Naive thymus-derived CD4-positive, alpha-beta T cell (primary cell): ENCODE measurements at places on chromosomes 7 and 10. TPM values are rescaled to one million over a fixed set of nuclear protein-coding genes. Genes with fewer than 3 reads are reported as not detected.

CALCR gene
- not detected for polyA plus RNA-seq

DNA sequence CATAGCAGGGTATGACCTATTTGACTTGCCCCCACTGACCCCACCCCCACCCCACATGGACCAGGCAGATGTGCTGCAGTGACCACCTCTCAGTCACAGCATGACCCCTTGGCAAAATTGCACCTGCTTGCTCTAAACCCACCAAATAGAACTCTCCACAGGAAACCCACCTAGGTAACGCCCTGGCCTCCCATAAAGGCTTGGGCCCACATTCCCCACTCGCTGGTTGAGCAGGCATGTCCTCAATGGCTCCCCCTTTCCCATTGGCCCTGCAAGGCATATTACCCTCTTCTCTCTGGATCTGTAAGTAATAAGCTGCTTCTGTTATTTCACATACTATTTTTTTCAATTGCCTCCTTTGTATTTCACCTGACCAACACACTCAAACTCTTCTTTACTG, 2.7 kb downstream of the IFIT1 start:
- no peak for DNase-seq

GRCh38 chr10:30215623-30216022, 133.5 kb downstream of the MTPAP start:
- no peak for DNase-seq

DNA sequence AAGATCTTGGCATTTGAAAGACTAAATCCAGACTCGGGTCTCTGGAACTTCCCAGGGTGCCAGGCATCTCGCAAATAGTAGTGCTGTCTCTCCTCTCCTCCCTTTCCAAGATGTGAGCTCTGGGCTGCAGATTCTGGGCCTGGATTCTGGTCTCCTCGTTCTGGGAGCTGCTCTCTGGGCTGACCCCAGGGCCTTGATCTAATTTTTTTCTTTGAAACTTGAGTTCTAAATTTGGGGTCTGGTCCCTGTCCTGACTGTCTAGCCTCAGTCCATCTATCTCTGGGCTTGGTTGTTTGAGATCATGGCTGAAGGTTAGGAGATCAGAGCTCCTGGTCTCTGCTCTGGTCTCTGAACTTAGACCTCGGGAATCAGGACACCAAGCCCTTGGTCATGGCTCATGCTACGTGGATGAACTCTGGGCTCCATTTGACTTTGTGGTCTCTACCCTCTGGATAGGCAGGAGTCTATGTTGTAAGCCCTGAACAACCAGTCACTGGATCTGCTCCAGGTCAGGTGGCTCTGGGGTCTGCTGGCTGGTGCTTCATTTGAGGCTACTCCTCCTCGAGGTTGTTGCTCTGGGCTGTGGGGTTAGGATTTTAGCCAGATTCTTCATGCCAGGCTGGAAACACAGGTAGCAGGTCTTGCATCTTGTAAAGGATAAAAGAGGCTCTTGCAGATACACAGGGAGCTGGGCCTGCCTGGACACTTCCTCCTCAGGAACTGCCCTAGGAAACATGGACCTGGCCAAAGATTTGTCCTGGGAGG, 8.0 kb upstream of the MBL2 start:
- no peak for DNase-seq

GRCh38 chr10:49518982-49519578, 19.8 kb downstream of the ERCC6 start:
- DNase-seq, result peak; percentile 43

TRIM24 gene
- polyA plus RNA-seq, result 11.0 TPM

DNA sequence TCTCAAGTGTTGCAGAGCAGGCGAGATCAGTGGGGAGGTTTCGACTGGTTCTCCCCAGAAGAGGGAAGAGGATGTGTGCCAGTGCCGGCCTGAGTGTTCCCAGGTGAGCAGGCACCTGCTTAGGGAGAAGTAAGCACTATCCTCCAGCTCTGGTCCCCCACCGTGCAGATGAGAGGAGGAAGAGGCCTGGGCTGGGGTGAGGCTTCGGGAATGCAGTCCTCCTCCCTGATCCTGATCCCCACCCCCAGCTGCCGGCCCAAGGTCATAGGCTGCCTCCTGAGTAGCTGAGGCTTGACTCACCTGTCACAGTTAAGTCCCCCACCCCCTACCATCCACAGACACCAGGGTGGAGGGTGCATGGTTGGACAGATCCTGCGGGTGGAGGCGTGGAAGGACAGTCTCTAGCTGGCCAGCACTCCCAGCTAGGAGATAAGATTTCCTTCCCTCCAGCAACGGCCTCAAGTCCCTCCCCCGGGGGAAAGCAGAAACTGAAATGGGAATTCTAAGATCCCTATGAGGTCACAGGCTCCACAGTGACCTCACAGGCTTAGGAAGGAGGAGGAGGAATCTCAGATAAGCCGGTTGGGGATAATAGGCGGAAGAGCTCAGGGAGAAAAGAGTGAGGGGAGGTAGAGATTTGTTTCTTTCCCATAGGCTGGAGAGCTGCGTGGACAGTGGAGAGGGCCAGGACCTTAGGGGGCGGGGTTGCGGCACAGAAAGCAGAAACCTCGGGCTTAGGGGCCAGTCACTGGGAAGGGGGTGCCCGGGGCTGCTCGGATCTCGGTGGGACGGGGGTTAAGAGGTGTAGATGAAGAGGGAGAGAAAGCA, 1.0 kb downstream of the LRCH4 start:
- no peak for DNase-seq

- DNase-seq, result no peak
Observed at GRCh38 chr10:132100556-132101349, 35.0 kb downstream of the JAKMIP3 start.

CALML3 gene
- polyA plus RNA-seq, result not detected

RBAK gene
- polyA plus RNA-seq, result 4.8 TPM

- DNase-seq, result no peak
Observed at GRCh38 chr10:48792121-48792520, 107.4 kb downstream of the WDFY4 start.

DNA sequence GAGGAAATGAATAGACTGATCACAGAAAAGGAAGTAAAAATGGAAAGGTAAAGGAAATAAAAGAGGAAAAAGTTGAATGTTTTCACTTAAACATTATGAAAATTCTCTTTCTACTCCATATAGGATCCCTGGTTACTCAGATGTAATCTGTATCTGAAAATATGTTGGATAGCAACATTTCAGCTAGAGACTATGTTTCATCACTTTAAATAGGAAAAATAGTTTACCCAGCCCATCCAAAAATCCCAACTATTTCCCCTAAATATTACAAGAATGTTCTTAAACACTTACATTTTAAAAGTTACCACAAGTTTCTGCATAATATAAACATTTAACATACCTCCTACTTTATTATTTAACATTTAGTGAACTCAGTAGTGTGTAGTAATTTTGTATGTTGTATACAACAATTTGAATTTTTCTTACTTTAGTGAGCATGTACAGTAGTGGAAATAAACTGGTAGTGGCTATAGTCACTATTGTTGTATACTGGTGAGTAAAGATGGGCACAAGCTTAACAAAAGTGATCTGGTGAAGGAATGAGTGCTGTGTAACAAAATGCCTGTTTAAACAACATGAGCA, 27.1 kb downstream of the SLF2 start:
- DNase-seq, result no peak

DNA sequence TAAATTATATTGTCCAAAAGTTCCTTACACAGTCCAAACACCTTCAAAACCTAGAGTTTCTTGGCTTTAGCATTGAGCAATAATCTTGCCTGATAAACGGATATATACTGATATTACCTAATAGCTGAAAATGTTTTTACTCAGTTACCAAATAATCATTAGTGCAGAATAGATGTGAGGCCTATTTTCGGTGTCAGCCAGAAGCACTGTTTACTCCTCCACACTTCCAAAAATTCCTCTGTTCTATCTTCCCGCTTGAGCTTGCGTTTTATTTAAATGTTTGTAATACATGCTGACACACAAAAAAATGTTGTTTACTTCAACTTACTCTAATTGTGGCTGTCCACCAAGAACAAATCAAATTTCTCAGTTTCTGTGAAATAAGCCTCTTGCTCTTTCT, 606.2 kb upstream of the TEX47 start:
- no peak for DNase-seq

DNA sequence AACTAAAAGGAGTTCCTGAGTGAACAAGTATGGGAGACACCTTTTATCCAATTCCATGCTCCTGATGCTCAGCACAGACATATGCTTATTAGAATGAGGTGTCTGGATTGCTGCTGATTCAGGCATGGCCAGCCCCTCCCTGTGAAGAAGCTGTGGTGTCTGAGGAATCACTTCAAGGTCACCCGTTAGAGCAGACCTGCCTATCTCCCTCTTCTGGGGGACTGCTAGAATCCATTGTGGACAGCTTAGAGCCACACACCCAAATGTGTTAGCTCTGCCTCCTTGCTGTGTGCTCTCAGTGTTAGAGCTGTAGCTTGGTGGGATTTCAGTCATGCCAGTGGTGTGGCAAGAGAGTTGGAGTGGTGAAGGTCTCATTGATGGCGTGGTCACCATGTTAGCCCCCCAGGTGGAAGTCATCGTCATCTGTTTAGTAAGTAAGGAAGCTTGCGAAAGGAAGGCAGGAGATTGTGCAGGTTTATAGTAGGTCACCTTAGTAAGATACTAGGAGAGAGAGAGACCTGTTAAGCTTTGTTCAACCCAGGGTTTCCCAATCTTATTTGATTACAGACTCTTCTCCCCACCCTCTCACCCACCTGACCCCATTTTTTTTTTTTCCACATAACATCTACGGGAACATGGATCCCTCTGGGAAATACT, 12.8 kb downstream of the PRXL2A start:
- no peak for DNase-seq

- no peak for DNase-seq
Observed at GRCh38 chr10:16442914-16443313, 6.1 kb downstream of the PTER start.

CRPPA gene
- polyA plus RNA-seq, result 0.21 TPM

SLC26A3 gene
- polyA plus RNA-seq, result not detected

DNA sequence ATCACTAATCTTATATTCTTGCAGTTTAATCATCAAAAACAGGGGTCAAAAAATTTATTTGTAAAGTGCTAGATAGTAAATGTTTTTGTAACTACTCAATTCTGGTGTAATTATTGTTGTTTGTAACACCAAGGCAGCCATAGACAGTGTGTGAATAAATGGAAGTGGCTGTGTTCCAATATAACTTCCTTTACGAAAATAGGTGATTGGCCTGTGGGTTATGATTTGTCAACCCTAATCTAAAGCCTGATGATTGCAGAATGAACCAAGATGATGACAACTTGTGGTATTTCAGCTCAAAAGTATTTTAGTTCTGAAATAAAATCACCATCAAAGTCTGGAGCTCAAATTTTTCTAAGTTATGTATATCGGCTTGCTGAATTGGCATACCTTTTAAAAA, 34.4 kb upstream of the ETV1 start:
- no peak for DNase-seq

GRCh38 chr10:124990671-124991625, 49.0 kb downstream of the ZRANB1 start:
- no peak for DNase-seq

CCL26 gene
- not detected for polyA plus RNA-seq

DNA sequence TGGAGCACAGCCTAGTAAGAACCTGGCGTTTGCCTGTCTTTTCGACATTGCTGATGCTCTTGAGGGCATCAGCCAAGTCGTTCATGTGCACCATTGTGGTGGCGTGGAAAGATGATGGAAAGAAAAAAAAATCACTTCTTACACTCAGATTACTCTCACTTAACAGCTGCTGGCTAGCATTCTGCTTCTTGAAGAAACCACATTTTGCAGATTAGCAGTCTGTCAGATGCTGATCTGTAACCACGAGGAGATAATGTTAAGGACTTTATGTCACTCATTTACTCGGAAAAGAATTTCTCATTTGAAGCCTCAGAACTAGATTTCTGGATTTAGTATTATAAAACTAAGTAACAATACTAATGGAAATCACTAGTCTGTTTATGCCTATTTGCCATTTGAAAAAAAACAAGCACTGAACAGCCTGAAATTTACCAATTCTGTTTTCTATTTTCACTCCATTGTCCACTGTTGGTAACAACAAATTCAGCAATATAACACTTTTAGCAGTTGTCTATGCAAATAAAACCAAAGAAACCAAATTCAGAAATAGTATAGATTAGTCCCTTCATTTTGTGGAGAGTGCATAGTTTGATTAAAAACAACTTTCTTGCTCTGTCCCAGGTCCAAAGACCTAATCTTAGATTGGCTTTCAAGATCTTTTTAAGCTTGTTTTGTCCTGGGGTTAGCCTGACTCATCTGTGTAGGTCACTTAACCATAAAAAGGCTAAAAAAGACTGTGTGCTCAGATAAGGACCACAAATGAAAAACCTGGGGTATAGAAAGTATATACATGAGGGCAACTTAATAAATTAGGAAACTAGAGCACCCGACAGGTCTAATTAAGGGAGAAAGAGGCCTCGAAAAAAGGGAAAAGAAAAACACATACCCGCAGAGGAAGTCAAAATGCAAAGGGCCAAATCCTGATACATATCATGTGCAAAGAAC, 67.5 kb downstream of the NT5C2 start:
- no peak for DNase-seq

DNA sequence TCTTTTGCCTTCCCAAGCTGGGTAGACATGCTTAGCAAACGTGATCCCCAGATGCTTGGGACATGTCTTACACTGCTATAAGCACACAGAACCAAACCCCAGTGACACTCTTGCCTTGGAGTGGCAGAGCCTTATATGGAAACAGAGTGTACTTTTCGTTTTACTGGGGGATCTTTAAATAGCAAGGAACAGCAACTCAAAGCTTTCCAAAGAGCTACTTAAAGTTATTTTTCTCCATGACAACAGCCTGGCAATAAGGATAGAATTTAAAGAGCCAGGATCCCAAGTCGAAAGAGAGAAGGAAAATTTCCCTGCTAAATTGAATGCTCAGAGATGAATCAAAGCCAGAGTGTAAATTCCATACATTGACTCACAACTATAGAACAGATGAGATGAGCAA, 67.8 kb downstream of the ZNF365 start:
- no peak for DNase-seq

- no peak for DNase-seq
Observed at GRCh38 chr7:102432442-102433218, 745 bp upstream of the ORAI2 start.

- DNase-seq, result no peak
Observed at GRCh38 chr10:14736600-14737081, 38.1 kb downstream of the FAM107B start.

- no peak for DNase-seq
Observed at GRCh38 chr7:30649717-30650420, 32.4 kb downstream of the CRHR2 start.

- no peak for DNase-seq
Observed at GRCh38 chr10:126611303-126611702, 59.2 kb downstream of the C10orf90 start.

LARP4B gene
- 31.9 TPM for polyA plus RNA-seq

- no peak for DNase-seq
Observed at GRCh38 chr7:50446542-50446960, 3.6 kb downstream of the FIGNL1 start.

- DNase-seq, result no peak
Observed at GRCh38 chr10:132098539-132099388, 33.0 kb downstream of the JAKMIP3 start.

- no peak for DNase-seq
Observed at GRCh38 chr7:72781631-72782030, 46.4 kb downstream of the TYW1B start.

GRCh38 chr10:69801434-69802315, at the start of gene COL13A1:
COL13A1 (plus strand) TSS chr10:69801906; CDS start chr10:69802424, 518 bp downstream.
- DNase-seq, result no peak

ASNS gene
- polyA plus RNA-seq, result 38.4 TPM

- DNase-seq, result no peak
Observed at GRCh38 chr7:87882151-87882937, 6.1 kb downstream of the DBF4 start.
